Fibroblast of skin of right biceps (primary cell): ENCODE measurements at places on chromosomes 12 and 14.
A peak's percentile ranks its signal among the peaks of the same experiment; 100 is the strongest.

- no peak for DNase-seq
Measured at GRCh38 chr14:60532442-60532841, 23.5 kb downstream of the SIX6 start.

DNA sequence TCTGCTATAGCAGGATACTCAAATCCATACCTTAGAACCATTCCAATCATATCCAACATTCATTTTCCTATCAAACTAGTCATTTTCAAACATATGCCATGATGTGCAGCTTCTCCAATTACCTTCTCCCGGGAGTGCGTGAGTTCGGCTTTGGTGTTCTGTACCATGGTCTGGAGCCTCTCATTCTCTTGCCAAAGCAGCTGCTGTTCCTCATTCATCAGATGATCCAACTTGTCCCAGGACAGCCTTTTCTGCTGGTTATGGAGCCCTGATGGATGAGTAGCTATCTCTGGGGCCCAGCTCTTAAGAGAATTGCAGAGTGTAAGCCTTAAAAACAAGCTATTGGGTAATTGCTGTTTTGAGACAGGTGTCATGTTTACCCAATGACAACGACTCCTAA lies 71.1 kb upstream of the SAV1 start:
- DNase-seq: no peak

GRCh38 chr12:115158816-115159215 lies 474.8 kb upstream of the TBX3 start:
- no peak for DNase-seq

DNA sequence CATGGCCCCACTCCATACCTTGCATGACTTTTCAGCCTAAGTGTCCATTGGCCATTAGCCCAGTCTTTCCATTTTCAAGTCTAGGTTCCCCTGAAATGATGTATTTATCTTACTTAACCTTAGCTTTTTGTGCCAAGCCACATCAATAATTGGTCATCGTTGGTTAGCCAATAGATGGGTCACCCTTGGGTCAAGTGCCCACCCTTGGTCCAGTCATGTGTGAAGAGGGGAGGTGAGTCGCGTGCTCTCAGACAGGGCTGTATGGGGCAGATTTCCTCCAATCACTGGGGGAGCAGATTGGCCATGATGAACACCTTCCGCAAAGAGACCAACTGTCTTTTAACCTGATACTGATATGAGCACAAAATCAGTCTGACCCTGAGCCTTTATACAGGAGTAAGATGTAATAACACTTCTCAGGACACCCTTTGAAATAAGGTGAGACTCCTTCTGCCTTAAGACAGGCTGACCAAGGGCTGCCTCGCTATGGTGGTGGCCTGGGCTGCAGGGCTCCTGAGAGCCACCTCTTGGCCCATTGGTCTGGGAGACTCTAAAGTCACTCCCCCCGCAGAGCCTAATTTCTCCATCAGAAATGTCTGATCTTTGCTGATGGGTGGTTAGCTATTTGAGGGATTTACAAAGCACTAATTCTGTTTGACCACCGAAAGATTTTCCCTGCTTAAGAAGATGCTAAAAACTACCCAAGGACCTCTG lies 143.2 kb downstream of the ZFP36L1 start:
- no peak for DNase-seq

DNA sequence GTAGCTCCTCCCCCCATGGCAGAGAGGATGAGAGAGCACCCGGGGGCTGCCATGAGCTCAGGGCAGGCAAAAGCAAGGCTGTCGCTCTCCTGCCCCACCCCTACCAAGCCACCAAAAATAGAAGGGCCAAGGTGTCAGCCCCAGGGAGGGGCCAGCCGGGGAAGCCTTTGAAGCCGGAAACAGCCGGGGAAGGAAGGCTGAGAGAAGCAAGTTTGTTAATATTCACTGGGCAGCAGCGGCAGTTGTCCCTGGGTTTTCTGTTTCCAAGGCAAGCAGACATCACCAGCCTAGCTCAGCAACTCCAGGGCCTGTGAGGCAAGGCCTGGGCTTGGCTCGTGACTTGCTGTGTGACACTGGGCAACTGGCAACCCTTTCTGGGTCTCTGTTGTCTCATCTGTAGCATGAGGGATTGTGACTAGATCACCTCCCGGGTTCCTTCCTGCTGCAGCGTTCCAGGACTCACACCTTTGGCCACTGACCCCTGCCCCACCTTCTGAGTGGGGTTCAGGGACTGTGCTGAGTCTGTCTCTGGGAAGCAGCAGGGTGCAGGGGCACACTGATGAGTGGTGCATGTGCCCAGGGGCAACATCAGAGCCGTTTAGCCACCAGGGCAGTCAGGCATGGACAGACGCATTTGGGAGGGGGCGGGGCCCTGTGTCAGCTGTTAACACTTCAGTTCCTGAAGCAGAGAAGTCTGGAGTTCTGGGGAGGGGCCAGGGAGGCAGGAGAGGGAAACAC lies 24.3 kb downstream of the SYNDIG1L start:
- no peak for DNase-seq

DNA sequence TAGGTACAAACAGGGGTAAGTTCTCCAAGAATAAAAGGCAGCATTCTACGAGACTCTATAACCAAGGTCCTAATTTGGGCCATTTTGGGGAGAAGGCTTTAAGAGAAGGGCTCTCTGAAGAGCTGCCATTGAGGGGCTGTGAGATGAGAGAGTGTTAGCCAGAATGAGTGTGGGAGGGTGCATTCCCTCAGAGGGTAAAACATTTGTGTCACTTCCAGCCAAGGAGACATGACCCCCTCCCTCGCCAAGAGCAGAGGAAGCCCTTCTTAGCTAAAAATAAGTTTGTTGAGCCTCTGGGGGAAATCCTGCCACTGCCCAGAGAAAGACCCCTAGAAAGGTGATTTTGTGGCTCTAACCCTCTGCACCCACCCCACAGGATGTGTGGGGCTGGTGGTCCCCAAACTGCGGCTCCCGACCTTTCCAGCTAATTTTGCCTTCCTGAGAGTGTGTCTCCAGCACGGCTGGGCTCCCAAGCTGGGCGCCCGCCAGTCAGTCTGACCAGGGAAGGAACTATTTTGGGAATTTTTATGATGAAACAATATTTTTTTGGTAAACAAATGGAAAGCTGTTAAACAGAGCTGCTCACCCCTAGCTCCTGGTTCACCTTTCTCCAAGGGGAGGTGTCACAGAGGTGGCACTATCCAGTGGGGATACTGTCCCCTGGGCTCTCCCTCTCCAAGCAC lies 65.9 kb upstream of the JDP2 start:
- DNase-seq: no peak

DNA sequence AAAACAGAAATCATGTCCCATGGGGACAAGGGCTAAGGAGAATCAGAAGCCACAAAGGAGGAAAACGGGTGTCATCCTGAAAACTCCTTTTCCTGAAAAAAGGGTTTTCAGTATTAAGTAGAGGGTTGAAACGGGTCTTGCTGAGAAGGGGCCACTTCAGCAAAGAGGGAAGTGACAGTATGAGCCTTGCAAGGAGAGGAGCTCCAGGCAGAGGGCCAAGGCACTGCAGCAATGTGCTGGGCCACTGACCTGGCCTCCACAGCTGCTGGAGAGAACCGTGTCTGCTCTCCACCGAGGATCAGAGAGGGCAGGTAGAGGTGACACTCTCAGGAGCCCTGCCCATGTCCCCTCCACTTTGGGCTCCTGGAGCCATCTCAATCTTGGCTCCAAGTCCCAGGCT lies 103.3 kb downstream of the NCOR2 start:
- no peak for DNase-seq

- DNase-seq: no peak
Measured at GRCh38 chr12:55840581-55841351, 2.0 kb downstream of the MMP19 start.

DNA sequence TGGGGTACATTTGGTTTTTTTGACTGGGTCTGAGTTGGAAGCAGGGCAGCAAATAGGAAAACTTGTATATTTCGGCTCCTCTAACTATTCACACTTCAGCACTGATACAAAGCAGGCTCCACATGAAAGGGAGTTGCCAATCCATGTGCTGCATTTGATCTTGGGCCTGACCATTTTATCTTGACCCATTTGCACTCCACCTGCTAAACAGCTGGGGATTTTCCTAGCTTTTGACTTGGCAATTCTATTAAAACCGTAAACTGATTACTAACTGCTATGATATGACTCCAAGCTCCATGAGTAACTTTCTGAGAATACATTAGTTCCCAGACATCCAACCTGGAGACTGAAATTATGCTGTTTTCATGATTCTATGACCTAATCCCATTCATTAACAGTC lies 797.1 kb downstream of the BCL11B start:
- DNase-seq: no peak

GRCh38 chr14:54556535-54556934 lies 10.4 kb upstream of the SAMD4A start:
- DNase-seq: peak; percentile 40

DNA sequence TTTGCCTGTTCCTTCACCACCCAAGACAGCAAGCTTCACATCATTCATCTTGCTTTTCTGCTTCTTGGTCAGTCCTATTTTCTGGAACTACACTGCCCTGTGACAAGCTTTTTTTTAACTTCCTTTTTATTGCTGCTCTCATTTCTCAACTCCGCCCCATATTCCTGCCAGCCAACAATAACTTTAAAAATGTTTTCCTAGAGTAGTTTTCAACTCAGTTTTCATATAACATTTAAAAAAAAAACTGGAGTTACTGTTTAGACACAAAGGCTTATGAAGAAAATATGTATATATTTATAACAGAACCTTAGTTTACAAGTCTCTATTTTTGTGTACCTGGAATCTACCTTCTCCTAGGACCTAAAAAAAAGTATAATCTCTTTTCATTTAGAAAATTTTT lies at the start of gene RERGL:
Gene RERGL (minus strand): TSS at position 101 of the 400 bp plus-strand sequence. CDS start 53 bp downstream, at position 48.
- DNase-seq: no peak
